ENCODE measurements at places on chromosomes 3 and 15. TPM values are rescaled to one million over a fixed set of nuclear protein-coding genes. Genes with fewer than 3 reads are reported as not detected.

RARRES1 gene
- 0.62 TPM for total RNA-seq

DNA sequence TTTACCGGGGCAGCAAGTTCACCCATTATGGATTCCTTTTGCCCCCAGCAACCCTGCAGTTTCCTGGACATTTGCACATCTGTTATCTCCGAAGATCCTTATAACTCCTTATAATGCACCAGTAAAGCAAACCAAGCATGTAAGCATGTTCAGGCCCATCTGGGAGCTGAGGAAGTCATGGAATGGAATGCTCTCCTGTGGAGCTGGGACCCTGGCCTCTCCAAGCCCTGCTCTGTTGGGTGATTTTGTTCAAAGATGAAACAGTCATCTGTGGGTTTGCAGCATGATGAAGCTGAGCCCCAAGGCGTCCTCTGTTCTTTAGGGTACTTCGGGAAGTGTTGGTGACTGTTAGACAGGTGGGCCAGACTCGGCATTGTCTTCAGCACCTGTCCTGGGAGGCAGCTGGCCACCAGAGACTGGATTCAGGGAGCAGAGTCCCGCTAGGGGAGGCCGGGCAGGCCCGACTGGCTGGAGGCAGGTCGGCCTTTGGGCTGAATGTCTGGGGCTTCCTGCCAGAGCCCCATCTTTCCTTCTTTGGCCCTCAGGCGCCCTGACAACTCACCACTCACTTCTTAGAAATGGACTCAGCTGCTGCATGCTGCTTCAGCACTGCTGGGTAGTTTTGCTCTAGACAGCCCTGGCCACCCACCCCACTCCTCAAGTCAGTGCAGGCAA lies 3.9 kb downstream of the DNAH1 start:
- peaks cover 22% of the 10 kb centered on the region for H3K27me3 ChIP-seq
- H3K4me3 ChIP-seq: no peak overlapping the region
- no peak for DNase-seq
- no peaks in the 10 kb centered on the region for H3K36me3 ChIP-seq
- H3K27ac ChIP-seq: no peak overlapping the region

NIPA2 gene
- 49.4 TPM for total RNA-seq

DNA sequence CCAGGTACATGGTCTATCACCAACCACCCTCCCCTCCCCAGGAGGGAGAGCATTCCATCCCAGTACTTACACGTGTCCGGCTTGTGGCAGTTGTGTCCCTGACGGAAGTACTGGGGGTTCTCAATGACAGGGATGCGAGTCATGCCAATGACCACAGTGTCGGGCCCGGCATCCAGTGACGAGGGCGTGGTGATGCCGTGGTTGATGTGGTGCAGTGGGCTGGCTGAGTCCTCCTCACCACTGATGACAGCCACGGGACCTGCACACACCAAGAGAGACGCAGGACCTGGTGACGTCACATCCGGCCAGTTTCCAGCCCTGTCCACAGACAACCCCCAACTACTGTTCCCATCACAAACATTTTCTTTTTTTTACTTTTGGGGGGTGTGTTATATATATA lies 223.8 kb downstream of the NTRK3 start:
- no peaks in the 10 kb centered on the region for H3K36me3 ChIP-seq
- no peaks in the 10 kb centered on the region for H3K27me3 ChIP-seq
- no peak for DNase-seq

GRCh38 chr15:36469311-36469966 lies 110.0 kb upstream of the CDIN1 start:
- no peaks in the 10 kb centered on the region for H3K4me1 ChIP-seq
- H3K36me3 ChIP-seq: no peaks in the 10 kb centered on the region
- no peak for DNase-seq
